ENCODE measurements at places on chromosomes 2 and 18.

GRCh38 chr2:99605036-99605435 is 115.2 kb upstream of the REV1 start:
- no peak for DNase-seq

DNA sequence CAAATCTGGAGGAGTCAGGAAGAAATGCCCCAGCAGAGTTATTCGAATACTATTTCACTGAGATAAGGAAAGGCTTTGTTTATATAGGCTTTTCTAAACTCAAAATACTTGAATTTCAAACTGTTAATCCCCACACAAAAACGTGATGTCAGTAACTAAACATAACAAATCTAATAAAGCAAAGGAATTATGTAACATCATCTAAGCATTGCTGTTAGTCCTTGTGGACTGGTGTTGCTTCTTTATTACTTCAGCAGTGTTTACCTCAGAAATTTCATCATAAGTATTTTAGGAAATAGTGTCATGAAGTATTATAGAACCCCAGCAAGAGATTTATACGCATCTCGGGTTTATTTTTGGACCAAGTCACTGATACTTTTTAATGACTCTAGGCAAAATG is 19.7 kb upstream of the SANBR start:
- no peak for DNase-seq

- DNase-seq = peak; percentile 48
Measured at GRCh38 chr2:223993634-223994232, 36.5 kb downstream of the MRPL44 start.

GRCh38 chr2:16525265-16525887 is 140.3 kb downstream of the CYRIA start:
- no peak for DNase-seq

GRCh38 chr2:181947273-181947672 is 38.4 kb upstream of the PPP1R1C start:
- no peak for DNase-seq

- DNase-seq = no peak
Measured at GRCh38 chr18:78527984-78528383, 451.6 kb upstream of the SALL3 start.

DNA sequence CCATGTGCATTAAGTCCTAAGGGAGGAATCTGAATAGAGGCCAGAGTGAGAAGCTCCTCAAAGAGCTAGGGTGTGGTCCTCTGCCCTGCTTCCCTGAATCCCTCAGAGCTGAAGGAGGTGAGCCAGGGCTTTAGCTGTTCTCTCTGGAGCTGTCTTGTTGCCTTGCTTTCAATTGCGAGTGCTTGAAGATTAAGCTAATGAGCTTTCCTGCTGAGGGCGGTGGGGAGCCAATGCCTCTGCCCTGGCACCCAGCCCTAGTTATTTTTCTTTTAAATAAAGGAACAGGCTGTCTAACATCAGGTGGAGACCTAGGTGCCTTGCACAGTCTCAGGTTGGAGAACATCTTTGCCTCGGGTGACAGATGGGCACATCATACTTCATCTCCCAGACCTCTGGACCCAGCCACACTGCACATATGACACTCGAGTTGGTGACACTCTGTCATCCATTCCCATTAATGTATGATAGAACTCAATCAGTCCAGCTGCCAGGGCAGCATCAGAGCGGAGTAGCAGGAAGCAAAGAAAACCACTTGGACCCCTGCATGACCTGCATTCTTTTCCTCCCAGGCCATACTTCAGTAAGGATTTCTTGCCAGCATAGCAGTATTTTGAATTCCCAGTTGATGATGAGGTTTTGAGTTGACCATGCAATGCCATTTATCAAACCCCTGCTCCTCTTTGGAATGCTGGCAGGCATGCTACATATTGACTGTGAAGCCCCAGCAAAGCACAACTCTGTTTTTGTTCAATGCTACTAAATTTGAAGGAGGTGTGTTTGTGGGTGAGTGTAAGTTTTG is 292.7 kb downstream of the RNF144A start:
- no peak for DNase-seq

DNA sequence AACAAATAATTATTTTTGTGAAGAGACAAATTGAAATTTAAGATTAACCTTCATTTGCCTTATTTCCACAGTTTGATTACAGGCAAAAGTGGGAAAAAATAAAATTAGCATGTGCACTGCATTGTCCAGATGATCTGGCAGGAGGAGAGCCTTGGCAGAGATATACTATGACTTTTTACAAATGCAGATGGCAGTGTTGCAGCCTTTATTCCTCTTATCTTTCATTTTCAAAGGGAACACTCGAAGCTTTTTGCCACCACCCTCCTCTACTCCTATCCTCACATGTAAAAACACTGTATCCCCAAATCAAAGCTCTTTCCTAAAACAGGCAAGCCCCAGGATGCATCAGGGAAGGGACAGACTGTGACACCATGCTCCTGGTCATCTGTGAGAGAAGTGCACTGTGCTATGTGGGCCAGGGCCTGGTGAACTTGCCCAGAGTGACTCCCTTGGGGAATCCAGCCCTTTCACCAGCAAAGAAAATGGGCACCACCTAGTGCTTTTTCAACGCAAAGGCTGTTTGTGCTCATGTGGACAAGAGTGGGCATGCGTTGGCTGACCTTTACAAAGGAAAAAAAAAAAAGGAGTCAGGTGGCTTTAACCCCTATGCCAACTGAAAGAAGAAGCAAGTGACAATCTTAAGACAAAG is 74.7 kb upstream of the ETAA1 start:
- peak; percentile 21 for DNase-seq

- no peak for DNase-seq
Measured at GRCh38 chr2:1653956-1654695, 90.2 kb downstream of the PXDN start.

GRCh38 chr2:64749446-64749845 is 95.7 kb upstream of the SERTAD2 start:
- no peak for DNase-seq

- DNase-seq = no peak
Measured at GRCh38 chr2:129768036-129768386, 211.5 kb upstream of the RAB6C start.

GRCh38 chr2:83585250-83585649 is 873.8 kb downstream of the SUCLG1 start:
- DNase-seq = no peak

- no peak for DNase-seq
Measured at GRCh38 chr2:122451040-122451439, 695.6 kb downstream of the TSN start.

DNA sequence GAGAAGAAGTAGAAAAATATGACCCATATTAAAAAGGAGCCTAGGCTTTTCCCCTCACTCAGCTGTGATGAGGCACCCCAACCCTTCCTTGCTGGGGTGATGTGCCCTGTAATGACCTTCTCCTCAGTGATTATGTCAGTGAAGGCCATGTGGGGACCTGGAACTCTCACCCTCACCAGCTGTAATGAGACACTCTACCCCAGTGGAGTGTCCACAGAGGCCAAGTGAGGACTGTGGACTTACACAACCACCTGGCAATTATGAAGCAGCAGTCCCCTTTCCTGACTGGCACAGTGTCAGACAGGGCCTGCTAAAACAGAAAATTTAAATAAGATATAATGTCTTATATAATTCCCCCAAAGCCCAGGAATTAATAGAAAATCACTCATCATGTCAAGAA is 54.2 kb downstream of the SEMA4F start:
- no peak for DNase-seq

DNA sequence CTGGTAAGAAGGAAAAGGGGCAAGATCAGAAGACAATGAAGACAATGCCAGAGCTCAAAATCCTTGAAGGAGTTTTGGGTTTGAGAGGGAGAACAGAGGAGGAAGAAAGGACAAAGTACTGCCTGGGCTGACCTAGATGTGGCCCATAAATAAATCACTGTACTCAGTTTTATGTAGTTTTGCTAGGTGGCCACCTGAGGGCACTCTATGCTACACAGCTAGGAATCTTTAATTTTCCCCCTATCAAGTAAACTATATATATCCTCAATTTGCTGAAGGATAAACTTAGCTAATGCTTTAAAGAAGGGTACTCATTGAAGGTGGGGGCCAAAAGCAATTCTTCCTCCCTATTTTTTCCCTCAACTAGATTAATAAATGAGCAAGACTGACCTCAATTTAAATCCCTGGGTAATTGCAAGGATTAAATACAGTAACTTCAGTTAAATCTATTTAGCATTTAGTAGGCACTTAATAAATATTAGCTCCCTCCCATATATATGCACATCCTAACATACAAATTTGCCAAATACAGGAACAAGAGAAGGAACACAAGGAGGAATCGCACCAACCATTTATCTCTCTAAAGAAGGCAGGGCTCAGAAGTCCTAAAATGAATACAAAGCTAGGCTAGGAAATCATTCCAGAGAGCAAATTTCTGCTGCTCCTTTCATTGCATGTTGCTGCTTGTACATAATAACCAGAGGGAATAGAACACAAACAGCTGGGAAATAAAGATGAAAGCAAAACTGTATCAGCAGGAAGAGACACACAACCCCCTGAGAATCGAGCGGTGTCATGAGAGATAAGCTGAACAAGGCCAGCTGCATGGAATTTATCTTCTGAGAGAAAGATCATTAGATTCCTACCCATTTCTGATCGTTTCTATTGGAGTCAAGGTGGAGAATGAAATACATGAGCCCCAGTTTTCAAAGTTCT is 540.1 kb downstream of the NRXN1 start:
- no peak for DNase-seq

- no peak for DNase-seq
Measured at GRCh38 chr18:49910019-49910418, 96.7 kb upstream of the ACAA2 start.
